ENCODE measurements at places on chromosomes 3 and 15.

DNA sequence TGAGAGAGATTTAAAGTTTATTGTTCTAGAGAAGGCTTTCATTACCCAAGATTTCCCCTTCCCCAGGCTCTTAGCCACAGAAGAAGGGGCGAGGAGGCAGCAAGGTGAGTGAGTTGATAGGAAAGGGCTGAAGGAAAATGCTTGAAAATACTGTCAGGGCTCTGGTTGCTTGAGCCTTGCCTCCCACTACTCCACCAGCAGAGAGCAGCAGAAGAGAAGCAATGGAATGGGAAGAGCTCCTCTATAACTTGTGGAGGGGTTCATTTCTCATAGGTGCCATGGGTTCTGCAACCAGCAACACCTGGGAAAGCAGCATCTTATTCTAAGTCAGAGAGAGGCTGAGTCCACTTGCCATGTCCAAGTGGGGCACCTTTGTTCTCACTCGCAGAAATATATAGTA, 184.0 kb upstream of the CNTN6 start:
- no peak for DNase-seq

DNA sequence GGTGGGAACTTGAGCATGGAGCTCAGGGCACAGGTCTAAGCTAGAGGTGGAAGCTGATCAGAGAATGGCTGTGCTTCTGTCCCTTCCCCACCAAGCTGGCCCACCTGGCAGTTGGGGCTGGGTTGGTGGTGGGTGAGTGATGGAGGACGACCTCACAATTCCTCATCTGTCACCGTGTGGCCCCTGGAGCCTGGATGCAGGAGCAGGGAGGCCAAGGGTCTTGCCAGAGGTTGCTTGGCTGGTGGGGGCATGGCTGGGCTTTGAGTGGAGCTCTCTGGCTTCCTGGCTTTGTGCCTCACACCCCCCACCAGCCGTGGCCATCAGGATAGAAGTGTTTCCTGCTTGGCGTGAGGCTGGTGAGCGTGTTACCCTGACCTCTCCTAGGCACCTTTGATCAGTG, 36.0 kb downstream of the FBLN2 start:
- no peak for DNase-seq

GRCh38 chr15:45212493-45212892, 24.7 kb upstream of the SHF start:
- no peak for DNase-seq

- DNase-seq = no peak
Observed at GRCh38 chr3:66483006-66483405, 17.8 kb downstream of the LRIG1 start.

DNA sequence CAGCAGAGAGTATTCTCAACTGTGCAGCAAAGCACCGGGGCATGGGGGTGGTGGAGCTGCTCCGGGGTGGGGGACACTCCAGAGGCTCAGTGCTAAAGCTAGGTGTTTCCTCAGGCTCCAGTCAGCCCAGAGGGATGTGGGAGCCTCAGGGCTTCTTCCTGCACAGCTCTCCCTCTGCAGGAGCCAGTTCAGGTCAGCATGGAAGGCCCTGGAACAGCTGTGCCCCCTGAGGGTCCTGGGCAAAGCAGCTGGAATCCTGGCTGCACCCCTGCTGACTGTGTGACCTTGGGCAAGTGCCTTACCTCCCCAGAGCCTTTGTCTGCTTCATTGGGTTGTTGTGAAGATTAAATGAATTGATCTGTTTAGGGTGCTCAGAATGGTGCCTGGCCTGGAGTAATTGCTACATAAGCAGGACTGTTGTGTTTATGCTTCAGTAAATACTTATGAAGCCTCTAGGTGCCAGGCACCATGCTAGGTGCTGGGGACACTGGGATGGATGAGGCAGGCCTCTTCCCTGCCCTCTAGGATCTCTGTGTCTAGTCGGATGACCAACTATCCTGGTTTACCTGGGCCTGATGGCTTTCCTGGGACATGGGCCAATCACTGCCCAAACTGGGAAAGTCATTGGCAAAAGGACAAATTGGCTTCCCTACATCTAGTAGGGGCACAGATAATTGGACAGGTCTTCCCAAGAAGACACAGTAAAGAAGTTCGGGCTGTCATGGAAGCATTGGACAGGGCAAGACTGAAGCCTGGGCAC, 64.2 kb upstream of the LCTL start:
- DNase-seq = no peak

DNA sequence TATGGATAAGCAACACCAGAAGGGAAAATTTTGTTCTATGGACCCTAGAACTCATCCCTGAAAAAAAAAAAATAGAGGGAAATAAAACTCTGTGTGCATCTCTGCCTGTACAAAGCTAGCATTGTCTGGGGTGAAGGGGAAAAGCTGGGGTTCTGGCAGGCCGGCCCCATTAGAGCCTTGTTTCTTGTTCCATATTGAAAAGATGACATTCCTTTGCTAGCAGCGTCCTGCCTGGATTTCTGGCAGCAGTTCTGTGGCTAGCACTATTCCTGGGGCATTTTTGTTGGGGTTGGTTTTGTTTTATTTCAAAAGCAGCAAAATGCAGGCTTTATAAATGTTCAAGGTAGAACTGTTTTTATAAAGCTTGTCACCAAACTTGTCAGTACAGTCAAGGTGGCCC, 45.2 kb downstream of the RARB start:
- no peak for DNase-seq

DNA sequence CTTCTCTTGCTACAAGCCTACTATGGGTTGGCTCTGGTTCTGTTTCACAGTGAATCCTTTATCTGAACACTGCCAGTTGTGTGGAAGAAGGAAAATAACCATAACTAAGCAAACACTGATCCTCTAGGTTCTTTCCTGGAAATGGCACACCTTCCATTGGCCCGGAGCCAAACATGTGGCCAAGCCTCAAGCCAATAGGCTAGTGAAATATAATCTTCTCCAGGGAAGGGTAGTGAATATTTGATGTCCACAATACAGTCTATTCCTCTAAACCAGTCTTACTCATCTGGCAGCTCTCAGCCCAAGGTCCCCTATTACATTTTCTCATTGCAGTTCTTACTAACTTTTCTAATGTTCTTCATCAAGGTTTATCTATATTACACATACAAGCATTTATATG, 921.3 kb downstream of the TUSC7 start:
- DNase-seq = no peak

GRCh38 chr15:42730135-42730534, 6.8 kb downstream of the CDAN1 start:
- no peak for DNase-seq

DNA sequence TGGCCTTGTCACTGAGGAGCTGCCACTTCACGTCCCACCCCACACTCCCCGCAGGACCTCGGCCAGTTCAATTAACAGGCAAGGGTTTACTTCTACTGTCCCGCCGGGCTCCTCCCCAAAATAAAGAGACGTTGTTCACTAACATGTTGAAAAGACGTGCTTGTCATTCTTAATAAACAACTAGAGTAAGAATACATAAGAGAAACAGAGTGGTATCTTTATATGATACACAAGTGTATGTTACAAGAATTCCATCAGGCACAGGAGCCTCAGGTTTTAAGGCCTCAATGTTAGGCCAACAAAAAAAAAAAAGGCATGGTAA, 326 bp upstream of the IMPDH2 start:
- no peak for DNase-seq

DNA sequence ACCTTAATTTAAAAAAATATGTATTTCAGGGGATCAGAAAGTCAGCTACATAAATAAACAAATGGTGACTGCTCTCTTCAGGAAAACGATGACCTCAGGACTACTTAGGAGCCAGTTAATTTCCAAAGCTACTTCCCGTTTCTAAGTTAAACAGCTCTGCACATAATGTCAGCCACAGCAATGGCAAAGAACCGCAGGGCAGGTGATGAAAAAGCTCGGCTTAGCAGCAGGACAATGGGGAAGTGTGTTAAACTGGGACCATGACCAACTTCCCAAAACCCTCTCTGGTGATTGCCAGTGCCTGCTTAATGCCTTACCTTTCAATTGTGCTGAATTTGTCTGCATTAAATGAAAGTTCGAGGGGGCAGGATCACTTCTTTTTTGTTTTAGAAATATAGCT, 258.9 kb downstream of the FHIT start:
- no peak for DNase-seq

- no peak for DNase-seq
Observed at GRCh38 chr3:177836671-177837070, 639.4 kb upstream of the TBL1XR1 start.

DNA sequence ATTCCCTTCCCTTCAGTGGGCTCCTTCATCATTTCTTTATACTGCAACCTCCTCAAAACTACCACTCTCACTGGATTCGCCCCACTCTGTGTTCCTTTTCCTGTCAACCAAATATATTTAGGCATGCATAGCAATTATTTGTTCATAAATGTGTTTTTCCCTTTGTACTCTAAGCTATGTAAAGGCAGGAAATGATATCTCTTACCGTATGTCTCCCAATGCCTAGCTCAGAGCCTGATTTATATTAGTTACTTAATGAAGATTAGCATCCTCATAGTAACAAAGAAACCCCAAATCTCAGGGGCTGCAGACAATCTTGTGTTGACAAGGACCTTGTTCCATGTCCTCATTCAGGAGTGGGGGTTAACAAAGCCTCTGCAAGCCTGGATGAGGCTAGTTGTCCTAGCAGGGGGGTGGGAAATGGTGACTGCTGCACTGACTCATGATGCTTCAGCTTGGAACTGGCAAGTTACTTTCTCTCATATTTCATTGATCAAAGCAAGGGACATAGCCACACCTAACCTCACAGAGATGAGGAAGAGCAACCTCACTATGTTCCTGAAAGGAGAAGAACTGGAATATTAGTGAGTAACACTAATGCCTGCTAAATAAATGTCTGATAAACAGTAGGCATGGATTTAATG, 15.2 kb downstream of the PHLDB2 start:
- no peak for DNase-seq

DNA sequence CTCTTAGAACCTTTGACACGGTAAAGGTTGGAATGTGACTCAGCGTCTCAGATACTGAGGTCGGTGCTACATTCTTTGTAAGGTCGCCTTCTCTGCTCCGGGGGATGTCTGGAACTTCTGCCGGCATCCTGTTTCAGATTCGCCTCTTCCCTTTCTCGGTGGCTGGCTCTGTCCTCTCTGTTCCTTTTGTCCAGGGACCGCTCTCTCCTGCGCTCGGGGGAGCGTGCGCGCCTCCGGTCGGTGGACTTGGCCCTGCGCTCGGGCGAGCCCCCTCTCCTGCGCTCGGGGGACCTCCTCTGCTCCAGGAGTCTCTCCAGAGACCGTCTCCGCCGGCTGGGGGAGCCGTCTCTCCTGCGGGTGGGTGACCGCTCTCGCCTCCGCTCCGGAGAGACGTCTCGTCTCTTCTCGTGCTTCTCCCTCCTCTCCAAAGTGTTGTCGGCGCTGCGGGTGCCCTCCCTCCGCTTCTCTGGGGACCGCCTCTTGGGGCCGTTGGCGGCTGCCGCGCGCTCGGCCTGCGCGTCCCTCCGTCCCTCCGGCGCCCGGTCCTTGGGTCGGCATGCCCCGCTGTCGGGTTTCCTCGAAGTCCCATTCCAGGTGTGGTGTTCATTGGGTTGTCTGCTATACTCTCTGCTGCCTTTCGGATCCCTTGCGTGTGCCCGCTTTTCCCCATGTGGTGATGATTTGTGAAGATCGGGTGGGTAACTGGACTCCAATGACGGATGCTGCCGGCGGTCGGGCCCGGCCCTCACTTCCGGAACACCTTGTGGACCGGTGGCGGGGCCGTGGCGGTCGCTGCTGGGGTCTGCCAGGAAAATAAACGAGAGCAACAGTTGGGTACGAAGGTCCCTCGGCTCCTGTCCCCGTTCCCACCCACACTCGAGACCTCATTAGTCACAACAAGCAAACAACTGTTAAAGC, 668.8 kb upstream of the ADAMTS9 start:
- no peak for DNase-seq

- DNase-seq = no peak
Observed at GRCh38 chr3:16270855-16271254, 5.8 kb downstream of the OXNAD1 start.

DNA sequence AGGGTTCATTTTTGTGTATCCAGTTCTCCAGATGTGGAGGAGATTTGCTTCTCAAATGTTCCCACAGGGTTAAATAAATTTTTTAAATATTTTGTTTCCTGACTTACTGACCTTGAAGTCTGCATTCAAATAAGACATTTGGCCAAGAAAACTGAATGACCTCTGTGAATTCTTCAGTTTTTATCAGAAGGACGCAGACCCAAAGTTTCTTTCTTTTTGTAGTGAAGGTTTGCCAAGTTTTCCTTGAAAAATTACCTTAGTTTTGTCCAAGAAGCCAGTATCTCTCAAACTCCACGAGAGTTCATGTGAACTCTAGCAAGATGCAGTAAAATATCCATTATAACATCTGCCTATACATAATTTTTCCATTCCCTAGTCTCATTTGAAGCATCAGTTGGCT, 202.9 kb downstream of the ZMAT3 start:
- no peak for DNase-seq

DNA sequence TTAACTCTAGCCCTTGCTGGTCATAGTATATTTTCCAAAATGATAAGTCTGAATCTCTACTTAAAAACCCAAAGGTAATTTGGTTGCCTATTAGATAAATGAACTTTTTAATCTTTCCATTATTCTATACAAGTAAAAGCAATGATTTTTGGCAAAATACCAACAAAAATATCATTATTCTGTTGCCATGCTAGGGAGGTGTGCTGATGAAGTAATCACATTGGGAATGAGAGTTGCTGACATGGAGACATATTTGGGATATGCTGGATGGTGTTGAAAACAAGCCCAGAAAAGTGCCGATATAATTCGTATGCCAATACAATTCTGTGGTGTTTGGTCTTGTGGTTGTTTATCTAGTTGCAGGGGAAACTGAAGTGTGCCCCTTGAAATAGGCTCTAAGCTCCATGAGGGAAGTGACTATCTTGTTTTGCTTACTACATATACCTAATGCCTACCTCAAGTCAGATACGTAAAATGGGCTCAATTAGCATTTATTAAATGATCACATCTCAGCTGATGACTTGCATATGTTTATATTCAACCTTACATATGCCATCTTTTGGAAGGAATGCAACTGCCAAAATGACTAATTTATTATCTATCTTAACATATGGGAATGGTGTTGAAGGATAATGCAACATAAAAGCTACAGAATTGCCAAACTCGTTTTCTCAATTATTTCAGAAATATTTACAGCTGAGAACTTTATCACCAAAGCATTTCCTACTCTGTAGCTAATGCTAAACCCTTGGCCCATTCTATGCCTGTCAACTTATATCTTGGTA, 5.8 kb downstream of the TOPBP1 start:
- DNase-seq = no peak

DNA sequence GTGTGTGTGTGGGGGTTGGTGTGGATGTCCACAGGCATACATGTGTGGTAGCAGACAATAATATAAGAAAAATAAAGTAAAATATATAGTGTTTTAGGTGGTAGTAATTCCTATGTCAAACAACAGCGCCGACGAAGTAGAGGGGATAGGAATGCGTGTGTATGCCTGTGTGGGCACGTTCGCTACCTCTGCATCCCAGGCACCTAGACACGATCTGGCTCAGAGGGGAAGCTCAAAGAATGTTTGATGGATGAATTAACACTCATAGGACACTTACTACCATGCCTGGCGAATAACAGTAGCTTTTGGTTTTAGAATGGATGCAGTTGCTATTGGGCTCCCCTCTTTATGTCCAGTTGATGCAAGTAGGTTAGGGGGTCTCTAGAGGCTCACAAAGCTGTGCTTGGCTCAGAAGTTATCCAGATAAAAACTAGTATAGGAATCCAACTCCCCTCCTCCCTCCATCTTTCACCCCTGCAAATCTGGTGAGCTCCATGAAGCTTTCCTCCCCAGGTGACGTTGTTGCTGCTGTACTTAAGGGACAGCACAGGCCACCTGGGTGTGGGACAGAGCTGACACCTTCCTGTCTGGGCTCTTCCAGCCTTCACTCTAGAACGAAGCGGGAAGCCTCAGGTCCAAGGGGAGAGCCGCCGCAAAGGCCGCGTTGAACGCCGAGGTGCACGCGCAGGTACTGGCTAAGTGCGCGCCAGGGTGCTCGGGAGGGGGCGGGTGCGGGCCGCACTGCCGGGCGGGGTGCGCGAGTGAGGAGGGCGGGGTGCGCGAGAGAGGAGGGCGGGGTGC, 192.6 kb upstream of the LYSMD4 start:
- DNase-seq = peak; percentile 47

All from activated CD8-positive, alpha-beta memory T cell treated with anti-CD3 and anti-CD28 coated beads for 4 hours (primary cell).